Fibroblast of upper back skin (primary cell): ENCODE measurements at places on chromosomes 1 and 21.
A peak's percentile ranks its signal among the peaks of the same experiment; 100 is the strongest.

DNA sequence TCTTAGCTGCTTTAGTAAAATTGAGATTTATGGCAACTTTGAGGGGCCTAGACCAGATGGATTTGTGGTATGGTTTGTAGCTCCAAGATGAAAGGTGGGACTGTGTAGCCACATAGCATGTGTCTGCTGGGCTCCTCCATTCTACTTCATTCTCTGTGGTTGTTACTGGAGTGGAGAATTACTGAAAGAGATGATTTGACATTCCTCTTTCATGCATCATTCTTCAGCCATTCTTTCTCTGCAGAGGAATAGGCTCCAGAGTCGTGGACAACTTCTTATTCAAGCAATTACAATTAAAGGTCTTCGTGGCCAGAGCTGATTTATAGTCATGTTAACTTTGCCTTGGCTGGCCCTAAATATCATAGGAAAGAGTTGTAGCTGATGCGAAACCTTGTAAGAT is 328.9 kb downstream of the PAPPA2 start:
- peak; percentile 93 for DNase-seq

DNA sequence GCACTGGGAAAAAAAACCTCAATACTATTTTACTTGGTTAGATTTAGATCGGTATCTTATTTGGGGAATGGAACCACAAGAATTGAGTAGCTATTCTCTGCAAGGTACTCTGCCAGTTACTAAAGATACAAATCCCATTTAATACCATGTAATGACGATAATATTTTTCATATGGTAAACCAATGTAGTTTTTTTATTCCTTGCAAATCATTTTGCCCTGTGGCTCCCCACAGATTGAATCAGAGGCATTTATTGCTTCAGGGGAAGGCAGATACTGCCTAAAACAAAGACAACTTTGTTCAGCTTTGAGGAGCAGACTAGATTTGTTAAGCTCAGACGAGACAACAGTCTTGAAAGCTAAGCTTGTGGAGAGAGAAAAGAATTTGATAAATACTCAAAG is 226.7 kb upstream of the RUNX1 start:
- peak; percentile 43 for DNase-seq

DNA sequence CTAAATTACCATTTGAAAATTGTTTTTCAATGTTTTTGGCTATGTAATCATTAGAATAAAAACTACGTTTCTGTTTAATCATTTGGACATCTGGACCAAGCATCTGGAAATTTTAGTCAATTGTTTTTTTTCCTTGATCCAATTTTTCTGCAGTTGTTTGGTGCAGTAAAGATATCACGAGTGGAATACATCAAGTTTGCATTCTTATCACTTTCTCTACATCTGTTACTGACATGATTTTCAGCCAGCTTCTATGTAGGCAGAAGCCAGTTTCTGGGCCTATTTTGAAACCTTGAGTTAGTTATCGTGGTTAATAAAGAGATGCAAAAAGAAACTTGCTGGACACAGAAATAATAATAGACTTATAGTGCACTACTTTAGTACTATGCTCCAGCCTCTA is 277.9 kb upstream of the ADAMTS5 start:
- DNase-seq = no peak

- peak; percentile 64 for DNase-seq
Measured at GRCh38 chr1:178362747-178363146, 134.0 kb downstream of the CLEC20A start.

DNA sequence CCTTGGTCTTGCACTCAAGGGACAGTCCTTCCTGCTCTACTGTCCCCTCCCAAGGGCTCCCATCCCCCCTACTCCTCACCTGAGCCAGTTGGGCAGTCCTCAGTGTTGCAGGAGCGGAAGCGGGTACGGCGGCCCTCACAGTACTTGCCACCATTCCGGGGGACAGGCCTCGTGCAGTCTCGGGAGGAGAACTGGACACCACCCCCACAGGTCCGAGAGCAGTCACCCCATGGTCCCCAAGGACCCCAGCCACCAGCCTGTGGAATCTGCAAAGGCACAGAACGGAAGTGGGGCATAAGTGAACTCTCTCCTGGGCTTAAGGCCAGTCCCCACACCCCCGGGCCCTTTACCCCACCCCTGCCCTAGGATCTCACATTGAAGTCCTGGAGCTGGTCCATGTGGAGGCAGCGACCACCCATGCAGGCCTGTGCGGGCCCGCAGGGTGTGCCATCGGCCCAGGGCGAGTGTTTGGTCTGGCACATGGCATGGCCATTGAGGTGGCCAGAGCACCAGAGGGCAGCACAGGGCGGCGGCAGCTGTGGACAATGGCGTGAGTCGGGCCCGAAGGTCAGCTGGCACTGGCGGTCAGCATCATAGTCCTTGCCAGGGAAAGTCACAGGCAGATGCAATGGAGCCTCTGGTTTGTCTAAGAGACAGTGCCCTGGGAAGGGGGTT is 5.2 kb downstream of the ADAMTS4 start:
- no peak for DNase-seq

- DNase-seq = no peak
Measured at GRCh38 chr1:247357781-247358211, 26.1 kb upstream of the ZNF496 start.

DNA sequence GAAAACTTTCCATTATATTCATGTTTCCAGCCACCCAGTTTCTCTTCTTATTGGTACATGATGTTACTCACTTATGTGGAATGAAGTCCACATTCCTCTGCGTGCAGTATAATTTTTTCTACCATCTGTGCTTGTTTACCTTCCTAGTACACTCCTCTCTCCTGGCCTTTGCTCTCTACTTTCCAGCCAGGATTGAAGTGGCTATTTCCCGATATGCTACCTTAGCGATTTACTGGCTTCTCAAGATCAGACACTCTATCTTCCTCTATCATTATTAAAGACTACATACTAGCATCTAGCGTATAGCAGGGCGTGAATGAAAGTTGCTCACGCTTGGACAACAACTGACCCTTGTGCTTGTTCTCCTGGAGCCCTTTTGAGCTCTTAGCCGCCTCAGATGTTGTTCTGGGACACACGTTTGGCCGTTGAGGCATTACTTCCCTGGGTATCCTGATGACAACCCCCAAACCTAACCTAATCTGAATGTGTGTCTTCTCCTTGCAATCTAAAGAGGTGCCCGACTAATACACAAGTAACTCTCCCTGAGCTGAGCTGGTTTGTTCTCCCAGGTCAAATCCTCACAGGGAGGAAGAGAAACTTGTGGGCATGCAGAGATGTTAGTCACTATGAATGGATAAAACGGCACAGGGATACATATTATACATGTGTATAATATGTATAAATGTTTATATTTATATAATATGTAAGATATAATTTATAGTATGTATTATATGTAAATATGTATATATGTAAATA is 13.4 kb upstream of the MTARC2 start:
- peak; percentile 73 for DNase-seq

DNA sequence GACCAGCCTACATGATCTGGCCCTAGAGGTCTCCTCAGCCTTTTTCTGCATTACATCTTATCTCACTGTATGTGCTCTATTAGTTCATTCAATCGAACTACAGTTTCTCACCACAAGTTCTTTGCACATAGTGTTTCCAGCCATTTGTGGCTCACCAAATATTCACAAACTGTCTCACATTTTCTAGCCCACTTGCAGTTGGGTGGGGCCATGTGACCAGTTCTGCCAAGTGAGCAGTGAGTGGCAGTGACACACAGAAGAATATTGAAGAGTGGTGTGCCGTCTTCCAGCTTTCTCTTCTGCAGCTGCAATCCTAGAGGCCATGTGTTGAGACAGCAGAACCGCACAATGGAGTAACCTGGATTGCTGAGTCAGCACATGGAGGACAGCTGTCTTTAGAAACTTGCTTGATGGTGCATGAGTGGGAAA is 103.2 kb upstream of the ZNF644 start:
- DNase-seq = peak; percentile 1

GRCh38 chr1:223114871-223115270 is 28.2 kb downstream of the TLR5 start:
- no peak for DNase-seq

- peak; percentile 15 for DNase-seq
Measured at GRCh38 chr1:204254031-204254661, 40.4 kb upstream of the GOLT1A start.

GRCh38 chr1:86714561-86715244 is 10.3 kb downstream of the SH3GLB1 start:
- no peak for DNase-seq

DNA sequence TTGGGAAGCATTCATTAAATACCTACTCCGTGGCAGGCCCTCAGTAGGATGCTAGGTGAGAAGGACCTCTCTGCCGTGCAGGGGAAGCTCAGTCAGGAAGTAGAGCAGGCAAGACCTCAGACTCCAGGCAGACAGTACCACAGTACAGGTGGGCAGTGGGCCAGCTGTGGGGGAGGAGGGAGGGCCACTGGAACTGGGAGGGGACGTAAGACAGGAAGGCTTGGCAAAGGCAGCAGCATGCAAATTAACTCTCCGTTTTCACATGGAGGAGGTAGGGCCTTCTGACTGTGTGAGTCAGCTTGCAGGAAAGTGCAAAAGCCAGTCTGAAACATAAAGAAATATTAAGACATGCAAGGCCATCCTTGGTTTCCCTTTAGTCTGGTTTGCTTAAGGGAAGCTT is 157.7 kb downstream of the TRIM33 start:
- DNase-seq = peak; percentile 91

GRCh38 chr1:50156241-50157010 is 47.7 kb downstream of the ELAVL4 start:
- peak; percentile 3 for DNase-seq

DNA sequence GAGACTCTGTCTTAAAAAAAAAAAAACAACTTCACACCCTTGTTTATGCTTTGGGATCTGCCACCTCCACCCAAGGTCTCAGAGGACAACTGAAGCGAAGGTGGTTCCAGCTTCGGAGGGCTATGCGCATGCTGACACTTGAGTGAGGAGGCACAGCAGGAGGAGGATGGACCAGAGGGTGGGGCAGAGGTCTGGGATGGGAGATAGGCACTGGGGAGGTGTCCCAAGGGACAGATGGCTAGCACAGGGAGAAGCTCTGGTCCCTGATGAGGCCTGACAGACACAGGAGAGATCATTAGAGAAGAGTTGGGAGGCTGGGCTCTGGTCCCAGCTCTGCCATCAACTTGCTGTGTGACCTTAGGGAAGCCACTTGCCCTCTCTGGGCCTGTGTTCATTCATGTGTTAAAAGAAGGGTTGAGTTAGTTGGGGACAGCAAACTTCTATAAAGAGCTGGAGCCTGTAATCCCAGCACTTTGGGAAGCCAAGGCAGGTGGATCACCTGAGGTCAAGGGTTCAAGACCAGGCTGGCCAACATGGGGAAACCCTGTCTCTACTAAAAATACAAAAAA is 16.8 kb downstream of the E2F2 start:
- no peak for DNase-seq

DNA sequence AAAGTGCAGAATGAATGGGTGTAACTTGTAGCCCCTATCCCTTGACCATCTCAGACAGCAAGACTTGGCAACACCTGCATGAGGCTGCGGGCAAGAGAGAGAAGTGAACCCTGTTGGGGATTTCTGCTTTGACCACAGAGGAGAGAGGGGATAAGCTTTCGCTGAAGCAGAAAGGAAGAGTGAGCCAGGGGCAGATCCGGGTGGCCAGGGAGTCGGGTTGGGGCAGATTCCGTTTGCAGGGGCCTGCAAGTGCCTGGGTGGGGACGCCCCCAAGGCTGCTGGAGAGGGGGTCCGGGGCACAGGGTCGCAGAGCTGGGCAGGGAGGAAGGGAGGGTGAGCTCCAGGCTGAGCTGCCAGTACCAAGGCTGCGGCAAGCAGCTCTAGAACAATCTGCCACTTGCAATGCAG is 25.3 kb upstream of the PIK3CD start:
- DNase-seq = no peak

- no peak for DNase-seq
Measured at GRCh38 chr1:192545896-192546521, 29.6 kb upstream of the RGS1 start.

- no peak for DNase-seq
Measured at GRCh38 chr1:171899838-171900237, 58.5 kb downstream of the DNM3 start.

- no peak for DNase-seq
Measured at GRCh38 chr1:15000030-15000429, 153.5 kb upstream of the TMEM51 start.

DNA sequence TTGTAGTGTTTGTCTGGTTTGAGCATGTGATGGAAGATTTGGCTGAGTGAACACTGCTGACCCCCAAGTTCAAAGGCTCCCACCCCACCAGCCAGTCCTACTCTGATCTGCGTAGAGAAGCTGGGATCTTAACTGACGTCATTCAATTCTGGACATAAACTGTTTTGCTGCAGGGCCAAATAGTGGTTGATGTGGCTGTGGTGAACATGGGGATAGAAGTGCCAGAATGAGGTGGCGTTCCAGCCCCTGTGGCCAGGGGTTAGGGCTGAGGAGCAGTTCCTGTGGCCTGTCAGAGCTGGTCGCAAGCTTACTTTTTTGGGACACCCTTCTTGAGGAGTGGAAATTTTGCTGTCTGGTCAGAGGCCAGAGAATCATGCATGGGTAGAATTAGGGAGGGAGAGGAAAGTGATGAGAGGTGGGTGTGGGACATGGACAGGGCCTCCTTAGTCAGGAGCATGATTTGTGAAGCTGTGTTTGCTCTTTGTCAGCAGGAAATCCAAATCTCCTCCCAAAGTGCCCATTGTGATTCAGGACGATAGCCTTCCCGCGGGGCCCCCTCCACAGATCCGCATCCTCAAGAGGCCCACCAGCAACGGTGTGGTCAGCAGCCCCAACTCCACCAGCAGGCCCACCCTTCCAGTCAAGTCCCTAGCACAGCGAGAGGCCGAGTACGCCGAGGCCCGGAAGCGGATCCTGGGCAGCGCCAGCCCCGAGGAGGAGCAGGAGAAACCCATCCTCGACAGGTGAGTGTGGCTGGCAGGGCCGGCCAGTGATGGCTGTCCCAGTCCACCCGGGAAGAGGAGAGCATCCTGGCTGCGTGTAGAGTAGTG is 25.9 kb downstream of the SZRD1 start:
- no peak for DNase-seq

GRCh38 chr1:210883821-210884220 is 250.1 kb downstream of the KCNH1 start:
- peak; percentile 85 for DNase-seq

GRCh38 chr1:16440131-16440469 is 424 bp upstream of the NECAP2 start:
- no peak for DNase-seq

DNA sequence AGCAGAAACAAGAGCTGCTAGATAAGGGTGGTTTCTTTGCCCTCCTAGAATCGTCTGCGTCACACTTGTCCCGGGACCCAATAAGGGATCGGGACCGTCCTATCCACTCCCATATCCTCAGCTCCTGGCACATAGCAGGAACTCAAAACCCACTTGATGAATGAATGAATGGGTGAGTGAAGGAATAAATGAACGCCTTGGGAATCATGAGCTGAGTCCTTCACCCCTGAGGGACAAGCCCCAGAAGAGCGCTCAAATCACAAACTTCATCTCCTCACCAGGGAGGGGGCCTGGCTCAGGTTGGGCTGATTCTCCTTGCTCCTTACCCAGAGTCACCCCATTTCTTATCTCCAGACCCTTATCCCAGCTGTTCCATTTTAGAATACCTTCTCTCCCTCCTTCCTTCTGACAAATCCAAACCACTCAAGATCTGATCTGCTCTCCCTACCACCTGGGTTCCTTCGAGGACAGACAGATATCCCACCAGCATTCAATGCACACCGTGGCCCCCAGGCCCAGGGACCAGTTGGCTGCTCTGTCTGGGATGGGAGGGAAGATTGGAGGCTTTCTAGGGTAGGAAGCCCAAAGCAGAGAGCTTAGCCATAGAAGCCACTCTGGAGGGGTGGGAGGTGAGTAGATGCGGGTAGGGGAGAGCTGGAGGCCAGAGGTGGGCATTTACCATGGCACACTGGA is 643 bp upstream of the MOB3C start:
- no peak for DNase-seq
